Psoas muscle (tissue), 8 donors: ENCODE measurements at places on chromosomes 6 and 20. TPM values are rescaled to one million over a fixed set of nuclear protein-coding genes. Genes with fewer than 3 reads are reported as not detected.

GRCh38 chr6:11613336-11613735, 75.8 kb downstream of the TMEM170B start:
- H3K36me3 ChIP-seq: no peaks in the 10 kb centered on the region
- DNase-seq: no peak
- no peak overlapping the region for H3K4me3 ChIP-seq
- no peaks in the 10 kb centered on the region for H3K4me1 ChIP-seq
- no peaks in the 10 kb centered on the region for H3K27me3 ChIP-seq

DNA sequence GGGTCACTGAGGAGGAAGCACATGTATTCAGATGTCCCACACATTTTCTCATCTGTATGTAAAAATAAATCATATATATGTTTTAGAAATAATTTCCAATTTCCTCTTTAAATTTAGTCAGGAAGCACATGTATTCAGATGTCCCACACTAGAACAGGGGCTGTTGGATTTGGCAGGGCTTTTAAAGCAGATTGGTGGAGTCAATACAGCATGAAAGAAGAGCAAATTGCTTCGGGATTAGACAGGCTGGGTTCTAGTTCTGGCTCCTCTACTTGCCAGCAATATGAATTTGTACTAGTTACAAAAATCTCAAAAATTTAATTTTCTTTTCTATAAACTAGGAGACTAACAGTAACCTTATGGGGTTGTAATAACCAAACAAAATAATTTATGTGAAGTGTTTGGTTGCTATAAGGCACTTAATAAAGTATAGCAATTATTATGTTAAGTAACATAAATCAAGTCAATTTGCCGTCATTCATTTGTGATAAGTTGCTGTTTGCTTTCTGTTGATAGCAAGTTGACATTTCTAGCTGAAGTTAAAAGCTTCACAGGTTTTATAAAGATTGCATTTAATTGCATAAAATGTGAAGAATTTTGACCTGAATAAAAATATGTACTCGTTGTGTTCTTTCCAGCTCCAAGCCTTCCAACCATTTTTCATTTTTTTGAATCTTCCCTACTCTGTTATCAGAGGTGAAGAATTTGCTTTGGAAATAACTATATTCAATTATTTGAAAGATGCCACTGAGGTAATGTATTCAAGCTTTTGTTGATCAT, 88.9 kb downstream of the CD109 start:
- H3K27ac ChIP-seq: no peak overlapping the region
- H3K4me3 ChIP-seq: no peak overlapping the region
- no peaks in the 10 kb centered on the region for H3K36me3 ChIP-seq
- DNase-seq: no peak
- H3K27me3 ChIP-seq: no peaks in the 10 kb centered on the region

DNA sequence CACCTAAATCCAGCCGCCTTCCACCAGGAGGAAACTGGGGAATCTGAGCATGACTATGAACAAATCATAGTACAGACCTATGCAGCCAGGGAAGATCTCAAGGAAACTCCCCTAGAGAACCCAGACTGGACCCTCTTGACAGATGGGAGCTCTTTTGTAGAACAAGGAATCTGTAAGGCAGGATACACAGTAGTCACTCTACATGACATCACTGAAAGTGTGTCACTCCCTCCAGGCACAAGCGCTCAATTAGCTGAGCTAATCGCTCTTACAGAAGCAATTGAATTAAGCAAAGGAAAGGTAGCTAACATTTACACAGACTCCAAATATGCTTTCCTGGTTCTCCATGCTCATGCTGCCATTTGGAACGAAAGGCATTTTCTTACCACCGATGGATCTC, 36.8 kb downstream of the PLN start:
- H3K27me3 ChIP-seq: no peaks in the 10 kb centered on the region
- peaks cover 68% of the 10 kb centered on the region for H3K4me1 ChIP-seq
- H3K36me3 ChIP-seq: no peaks in the 10 kb centered on the region

DNA sequence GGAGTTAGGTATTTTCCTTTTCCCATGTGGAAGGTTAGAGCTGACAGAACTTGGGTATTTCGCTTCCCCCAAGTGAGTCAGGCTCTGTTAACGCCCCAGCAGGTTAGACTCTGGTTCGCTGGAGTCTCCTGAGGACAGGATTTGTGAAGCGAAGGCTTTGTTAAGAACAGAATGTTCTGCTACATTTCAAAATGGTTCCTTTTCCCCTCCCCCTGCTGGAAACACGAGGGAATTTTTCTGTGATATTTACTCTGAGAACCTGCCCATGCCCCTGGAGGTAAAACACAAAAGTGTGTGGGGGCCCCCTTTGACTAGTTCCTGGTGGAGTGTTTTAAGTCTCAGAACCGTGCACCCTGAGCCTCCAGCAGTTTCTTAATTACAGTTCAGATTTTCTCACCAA, 731.4 kb upstream of the CITED2 start:
- no peak for DNase-seq
- no peak overlapping the region for H3K27ac ChIP-seq
- H3K36me3 ChIP-seq: no peaks in the 10 kb centered on the region
- H3K27me3 ChIP-seq: no peaks in the 10 kb centered on the region
- H3K4me1 ChIP-seq: peaks cover 10% of the 10 kb centered on the region

DNA sequence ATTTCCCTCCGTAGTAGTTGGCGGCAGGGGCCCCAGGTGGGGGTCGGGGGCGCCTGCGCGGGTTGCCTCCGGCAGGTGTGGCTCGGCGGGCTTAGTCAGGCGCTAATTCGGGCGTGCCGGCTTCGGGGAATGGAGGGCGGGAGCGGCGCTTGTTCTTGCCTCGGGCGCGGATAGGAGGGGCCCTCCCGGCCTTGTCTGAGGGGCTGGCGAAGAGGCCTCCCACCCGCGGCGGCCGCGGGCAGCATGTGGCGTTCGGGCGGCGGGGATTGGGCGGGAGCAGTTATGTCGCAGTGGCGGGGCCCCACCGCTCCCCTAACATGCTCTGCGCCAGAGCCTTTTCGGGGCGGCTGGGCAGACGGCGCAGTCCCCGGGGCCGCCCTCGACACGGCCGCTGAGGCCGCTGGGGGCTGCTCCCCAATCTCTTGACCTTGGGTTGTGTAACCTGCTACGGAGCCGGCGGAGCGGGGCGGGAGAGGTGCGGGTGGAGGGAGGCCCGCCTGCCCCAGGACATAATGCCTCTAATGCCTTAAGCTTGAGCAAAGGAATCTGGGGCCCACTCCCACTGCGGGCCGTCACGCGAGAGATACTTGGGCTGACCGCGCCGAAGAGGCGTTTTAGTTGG, 1.1 kb downstream of the AMD1 start:
- peak overlapping the region; percentile 93 for H3K4me3 ChIP-seq
- no peaks in the 10 kb centered on the region for H3K27me3 ChIP-seq
- H3K27ac ChIP-seq: peak overlapping the region; percentile 99
- peak; percentile 77 for DNase-seq

GRCh38 chr20:56899506-56899905, 270.4 kb downstream of the TFAP2C start:
- H3K27me3 ChIP-seq: no peaks in the 10 kb centered on the region
- H3K4me3 ChIP-seq: no peak overlapping the region
- H3K36me3 ChIP-seq: no peaks in the 10 kb centered on the region
- no peaks in the 10 kb centered on the region for H3K4me1 ChIP-seq

- no peaks in the 10 kb centered on the region for H3K4me1 ChIP-seq
- no peaks in the 10 kb centered on the region for H3K27me3 ChIP-seq
- H3K36me3 ChIP-seq: no peaks in the 10 kb centered on the region
- no peak overlapping the region for H3K27ac ChIP-seq
Observed at GRCh38 chr6:72250664-72251063, 364.3 kb downstream of the RIMS1 start.

The HLA-DPA1 gene
- 13.8 TPM for total RNA-seq

The BHLHE23 gene
- not detected for total RNA-seq

The PAQR8 gene
- 0.68 TPM for total RNA-seq

The MAPK13 gene
- total RNA-seq: 1.7 TPM

The HSPA12B gene
- total RNA-seq: 5.7 TPM
